Activated naive CD8-positive, alpha-beta T cell treated with anti-CD3 and anti-CD28 coated beads, Interleukin-2, amount 50 U/mL, for 16 hours (primary cell): ENCODE measurements at places on chromosomes 2 and 18.

DNA sequence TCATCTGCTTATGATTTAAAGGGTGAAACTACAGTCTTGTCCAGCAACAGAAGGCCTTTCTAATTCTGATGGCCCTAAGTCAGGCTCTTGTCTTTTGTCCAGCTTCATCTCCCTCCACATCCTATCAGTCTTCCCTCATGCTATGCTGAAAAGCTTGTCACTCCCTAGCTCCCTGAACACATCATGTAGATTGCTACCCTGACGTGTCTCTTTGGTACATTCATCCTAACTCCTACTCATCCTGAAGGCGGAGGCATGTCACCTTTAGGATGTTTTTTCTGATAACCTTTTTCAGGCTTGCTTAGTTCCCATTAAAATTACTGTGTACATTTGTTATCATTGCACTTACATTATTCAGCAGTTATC is 78.4 kb upstream of the ARL5A start:
- DNase-seq: no peak

DNA sequence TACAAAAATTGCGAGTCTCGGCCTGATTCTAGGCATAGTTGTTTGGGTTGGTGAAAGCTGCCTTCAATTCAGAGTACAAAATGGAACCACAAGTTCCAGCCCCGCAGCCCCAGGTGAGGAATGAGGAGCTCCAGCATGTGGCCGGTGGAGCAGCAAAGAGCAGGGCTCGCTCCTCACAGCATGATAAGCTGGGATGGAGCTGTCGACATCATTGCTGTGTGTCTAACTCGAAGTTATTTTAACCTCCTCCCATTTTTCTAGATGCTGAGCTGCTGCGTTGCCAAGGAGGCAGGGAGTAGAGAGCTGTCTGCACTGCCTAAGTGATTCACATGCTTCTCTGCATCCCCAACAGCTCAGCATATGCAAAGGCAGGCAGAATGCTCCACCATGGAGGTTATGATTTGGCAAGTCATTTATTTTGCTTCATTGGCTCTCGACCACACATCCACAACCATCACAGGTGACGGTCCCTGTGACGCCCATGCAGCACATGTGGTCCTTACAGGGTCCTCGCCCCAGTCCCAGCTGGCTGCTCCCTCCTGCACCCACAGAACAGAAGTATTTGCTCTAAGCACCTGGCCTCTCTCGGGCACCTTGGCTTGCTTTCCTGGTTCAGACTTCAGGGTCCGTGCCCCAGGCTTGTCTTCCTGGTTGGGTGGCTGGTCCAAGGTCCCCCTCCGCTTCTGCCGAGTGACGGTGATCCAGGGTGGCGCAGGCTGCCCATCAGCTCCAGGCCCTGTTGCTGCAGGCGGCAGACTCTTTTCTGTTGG is 66.0 kb upstream of the MGAT4A start:
- no peak for DNase-seq

DNA sequence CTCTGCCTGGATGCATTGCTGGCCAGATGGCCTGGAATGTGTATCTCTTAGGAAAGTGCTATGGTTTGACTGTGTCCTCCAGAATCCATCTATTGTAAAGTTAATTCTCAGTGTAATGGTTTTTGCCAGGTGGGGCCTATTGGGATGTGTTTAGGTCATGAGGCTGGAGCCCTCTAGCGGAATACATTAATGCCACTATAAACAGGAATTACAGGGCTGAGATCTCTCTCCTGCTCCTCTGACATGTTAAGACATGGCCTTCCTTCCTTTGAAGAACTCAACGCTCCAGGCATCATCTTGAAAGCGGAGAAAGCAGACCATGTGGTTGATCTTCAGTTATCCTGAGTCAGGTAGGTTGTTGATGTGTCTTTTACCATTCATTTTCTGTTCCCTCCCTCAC is 276.4 kb downstream of the RPIA start:
- DNase-seq: no peak

DNA sequence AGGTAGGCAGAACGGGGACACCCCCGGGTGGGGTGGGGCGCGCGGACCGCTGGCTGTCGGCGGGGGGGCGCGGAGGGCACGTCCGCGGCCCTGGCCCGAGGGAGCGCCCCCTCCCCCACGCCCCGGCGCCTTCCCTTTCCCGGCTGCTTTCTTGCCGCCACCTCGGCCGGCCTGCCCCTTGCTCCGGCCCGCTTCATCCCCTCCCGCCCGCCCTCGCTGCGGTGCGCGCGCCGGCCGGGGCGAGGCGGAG is 443 bp downstream of the VAPA start:
- DNase-seq: no peak

DNA sequence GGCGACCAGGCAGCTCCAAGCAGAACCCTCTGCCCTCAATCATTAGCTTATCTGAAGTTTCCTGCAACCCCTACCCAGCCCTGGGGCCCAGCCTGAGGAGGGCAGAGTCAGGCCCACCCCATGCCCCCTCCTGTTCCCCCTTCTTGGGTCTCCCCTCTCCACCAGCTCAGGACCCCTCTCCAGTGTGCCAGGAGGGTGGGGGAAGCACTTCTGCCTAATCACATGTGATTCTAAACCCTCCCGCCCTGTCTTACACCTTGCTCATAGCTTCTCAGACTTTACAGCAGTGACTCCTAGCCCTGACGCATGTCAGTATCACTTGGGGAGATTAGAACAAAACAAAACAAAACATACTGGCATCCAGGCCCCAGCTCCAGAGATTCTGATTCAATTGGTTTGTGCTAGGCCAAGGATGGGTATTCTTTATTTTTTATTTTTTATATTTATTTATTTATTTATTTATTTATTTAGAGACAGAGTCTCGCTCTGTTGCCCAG is 42.5 kb upstream of the ASAP2 start:
- no peak for DNase-seq

DNA sequence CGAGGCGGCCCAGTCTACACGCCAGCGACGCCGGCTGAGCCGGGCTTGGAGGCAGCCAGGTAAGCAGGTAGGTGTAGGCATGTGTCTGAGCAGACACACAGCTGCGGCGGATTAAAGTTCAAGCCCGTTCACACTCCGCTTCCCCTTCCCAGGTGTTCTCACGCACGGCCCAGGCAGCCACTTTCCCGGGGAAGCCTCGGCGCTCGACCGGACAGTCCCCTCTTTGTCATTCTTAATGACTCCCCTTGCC is 367 bp downstream of the TGFA start:
- DNase-seq: no peak

- DNase-seq: no peak
These were observed 154.6 kb downstream of the INO80D start for GRCh38 chr2:205931388-205931787.
